ENCODE measurements at places on chromosomes 16 and 17.
A peak's percentile ranks its signal among the peaks of the same experiment; 100 is the strongest.

GRCh38 chr17:69516911-69517310 is 102.4 kb downstream of the MAP2K6 start:
- DNase-seq, result peak; percentile 65

GRCh38 chr16:75527825-75528299 is 8.0 kb downstream of the CHST5 start:
- DNase-seq, result no peak

DNA sequence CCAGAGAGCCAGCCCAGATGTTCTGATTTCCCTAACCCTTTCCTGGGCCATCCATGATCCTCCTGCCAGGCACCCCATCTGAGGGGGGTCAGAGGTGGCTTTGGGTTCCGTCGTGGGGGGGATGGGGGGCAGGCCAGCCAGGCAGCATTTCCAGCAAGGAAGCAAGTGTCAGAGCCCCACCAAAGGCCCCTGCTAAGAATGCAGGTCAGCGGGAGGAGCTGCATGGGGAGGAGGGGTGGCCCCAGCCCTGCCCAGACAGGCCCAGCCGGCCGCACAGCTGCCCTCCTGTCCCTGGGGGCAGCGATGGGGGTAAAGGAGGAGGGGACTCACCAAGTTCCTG is 2.3 kb upstream of the SCRN2 start:
- no peak for DNase-seq

DNA sequence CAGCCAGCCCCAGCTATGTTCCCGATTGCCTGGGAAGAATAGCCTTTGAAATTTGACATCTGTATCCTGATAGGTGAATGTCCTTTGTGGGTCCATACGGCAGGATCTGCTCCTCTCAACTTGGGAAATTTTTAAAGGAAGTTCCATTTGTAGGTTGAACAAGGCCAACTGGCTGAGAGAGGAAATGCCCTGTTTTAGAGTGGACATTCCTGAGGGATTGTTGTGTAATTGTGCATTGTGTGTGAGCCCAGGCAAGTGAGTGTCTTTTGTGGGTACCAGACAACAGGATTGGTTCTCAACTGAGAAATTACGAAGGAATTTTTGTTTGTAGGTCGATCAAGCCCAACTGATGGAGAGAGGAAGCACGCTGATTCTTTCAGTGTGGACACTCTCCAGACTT is 2.6 kb upstream of the CPHXL2 start:
- no peak for DNase-seq

- DNase-seq, result no peak
Observed at GRCh38 chr17:30579610-30580315, 102.6 kb downstream of the GOSR1 start.

DNA sequence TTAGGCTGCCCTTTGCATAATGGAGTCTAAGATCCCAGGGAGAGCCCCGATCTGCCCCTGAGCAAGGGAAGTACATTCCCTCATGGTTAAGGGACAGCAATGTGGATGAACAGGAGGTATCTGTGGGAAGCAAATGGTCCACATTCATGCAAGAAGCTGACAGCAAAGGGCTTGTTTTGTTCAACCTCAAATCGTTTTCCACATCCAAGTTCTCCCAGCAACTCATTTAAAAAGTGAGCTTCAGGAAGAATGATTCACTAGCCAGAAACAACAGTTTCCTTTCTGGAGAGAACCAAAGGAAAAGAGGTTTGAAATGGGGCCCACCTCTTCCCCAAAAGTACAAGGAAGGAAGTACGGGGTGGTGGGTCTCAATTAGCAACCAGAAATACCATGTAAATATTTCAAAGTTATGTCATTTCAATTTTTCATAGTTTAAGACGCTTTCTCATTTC is 9.4 kb downstream of the HSPB9 start:
- no peak for DNase-seq

Measured in GM12864 (cell line).